Activated CD8-positive, alpha-beta memory T cell treated with anti-CD3 and anti-CD28 coated beads for 4 hours (primary cell): ENCODE measurements at places on chromosomes 2 and 18.

DNA sequence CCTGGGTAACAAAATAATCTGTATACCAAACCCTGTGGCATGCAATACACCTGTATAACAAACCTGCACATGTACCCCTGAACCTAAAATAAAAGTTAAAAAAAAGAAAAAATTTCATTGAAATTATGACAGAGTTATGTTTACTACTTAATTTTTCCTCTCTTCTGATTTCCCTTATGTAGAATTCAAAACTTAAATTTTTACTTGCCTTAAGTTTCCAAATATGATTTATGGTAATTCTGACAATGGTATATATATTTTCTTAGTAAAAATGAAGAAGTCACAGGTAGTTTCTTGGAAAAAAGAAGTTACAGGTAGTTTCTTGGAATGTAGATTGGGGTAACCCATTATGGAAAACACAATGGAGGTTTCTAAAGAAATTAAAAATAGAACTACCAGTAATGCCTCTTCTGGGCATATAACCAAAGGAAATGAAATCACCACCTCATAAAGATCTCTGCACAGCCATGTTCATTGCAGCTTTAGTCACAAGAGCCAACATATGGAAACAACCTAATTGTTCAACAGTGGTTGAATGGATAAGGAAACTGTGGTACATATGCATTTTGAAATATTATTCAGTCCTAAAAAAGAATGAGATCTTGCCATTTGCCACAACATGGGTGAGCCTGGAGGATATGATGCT, 164.9 kb downstream of the BABAM2 start:
- DNase-seq: no peak

- DNase-seq: no peak
Measured at GRCh38 chr2:125591954-125592353, 1064.0 kb upstream of the GYPC start.

DNA sequence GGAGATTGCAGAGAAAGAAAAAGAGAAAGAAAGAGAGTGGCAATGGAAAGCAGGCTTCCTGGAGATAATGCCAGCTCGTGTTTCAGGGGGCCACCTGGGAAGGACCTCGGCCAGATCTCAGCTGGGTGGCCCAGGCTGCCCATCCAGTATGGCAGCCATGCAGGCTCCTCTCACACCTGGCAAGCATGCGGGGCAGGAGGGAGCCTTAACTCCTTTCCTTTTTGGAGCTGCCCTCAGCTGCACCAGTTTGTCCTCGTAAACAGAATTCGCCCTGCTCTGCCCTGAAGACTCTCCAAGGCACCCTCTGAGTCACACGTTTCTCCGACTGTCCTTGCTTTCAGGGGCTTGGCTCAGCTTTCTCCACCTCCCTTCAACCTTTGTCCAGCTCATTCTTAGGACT, 59.5 kb upstream of the IGFBP5 start:
- no peak for DNase-seq

- DNase-seq: no peak
Measured at GRCh38 chr2:144211826-144212225, 308.1 kb downstream of the ZEB2 start.

GRCh38 chr2:12504443-12504842, 212.3 kb upstream of the TRIB2 start:
- no peak for DNase-seq

- DNase-seq: no peak
Measured at GRCh38 chr2:237529452-237530402, 36.6 kb upstream of the PRLH start.

DNA sequence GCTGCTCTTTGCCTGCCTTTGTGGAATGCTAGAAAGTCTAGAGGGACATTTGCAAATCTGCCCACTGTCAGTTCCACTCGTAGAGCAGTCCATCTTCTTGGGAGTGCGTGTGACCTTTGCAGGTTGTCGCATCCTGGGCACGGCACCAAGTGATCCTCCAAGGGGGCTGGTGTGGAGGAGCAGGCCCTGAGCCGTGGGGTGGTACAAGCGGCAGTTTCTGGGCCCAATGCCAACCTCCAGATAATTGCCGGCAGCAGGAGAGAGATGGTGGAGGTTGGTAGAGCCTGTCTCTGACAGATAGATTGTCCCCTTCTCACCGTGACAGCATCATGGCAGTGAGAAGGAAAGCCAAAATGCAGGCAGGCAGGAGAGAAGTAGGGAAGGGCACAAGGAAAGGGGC, 150.7 kb upstream of the SLC14A2 start:
- no peak for DNase-seq

DNA sequence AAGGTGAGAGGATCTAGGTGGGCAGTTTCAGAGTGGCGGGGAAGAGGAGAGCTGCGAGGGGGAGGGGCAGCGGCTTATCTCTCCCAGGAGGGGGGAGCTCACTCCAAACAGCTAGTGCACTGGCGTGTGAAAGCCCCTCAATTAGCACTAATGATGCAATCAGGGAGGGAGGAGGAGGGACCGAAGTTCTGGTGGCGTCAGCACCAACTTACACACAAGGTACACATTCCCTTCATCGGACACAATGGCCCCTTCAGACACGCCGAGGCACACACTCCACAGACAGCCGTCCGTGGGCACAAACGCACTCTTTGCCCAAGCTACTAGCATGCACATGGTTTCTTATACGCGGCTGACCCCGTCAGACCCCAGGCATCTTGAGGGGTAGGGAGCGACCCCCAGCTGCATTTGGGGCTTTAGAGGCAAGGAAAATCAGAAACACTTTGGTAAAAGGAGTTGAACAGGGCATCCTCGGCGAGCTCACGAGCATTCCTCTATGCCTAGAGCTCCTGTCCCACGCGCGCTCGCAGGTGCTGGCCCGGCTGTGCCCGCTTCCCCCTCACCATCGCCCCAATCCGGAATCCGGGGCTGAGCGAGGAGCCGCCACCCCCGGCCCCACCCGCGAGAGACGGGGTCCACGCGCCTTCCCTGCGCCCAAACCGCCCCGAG, 868 bp upstream of the PKDCC start:
- no peak for DNase-seq

DNA sequence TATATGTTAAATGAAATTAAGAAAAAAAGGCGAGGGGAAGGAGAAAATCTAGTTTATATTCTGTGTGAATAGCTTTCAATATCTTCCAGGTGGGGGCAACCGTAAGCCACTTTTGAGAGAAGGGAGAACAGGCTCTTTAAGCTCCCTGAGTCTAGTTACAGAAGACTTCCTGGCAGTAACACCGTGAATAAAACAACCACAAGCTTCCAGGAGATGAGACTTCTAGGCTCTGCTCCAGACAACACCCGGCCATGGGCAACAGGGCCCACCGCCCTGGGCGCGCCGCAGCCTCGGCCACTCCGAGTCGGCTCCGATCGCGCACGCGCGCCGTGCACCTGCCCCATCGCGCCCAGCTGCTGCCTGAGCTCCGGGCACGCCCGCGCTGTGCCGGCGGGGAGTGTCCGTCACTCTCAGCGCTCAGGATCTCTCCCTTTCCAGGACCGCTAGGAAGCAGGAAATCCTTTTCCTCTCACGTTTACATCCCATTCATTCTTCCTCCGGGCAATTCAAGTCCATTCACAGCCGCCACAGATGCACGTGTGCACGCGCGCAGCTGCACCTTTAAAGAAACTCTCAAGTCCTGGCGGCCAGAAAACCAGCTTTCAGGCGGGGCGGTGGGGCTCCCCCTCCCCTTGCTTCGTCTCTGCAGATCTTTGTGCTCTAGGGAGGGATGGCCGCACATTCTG, 19.4 kb upstream of the PAX3 start:
- DNase-seq: no peak

DNA sequence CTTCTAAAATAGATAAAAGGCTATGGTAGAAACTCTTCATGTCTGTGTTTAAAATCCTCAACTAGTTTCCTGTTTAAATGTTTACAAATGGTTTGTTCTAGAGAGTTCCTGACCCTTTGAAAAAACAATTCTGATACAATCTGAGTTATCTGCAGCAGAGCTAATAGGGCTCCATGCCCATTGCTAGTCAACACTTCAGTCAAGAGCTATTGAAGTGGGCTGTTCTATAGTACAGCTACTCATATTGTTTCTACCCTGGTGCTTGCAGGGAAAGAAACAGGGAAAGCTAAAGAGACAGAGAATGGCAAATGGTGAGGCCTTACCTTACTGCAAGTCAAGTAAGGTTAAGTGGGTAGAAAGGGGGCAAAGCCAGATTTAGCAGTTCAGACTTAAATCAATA, 112.3 kb upstream of the CAVIN2 start:
- DNase-seq: no peak

DNA sequence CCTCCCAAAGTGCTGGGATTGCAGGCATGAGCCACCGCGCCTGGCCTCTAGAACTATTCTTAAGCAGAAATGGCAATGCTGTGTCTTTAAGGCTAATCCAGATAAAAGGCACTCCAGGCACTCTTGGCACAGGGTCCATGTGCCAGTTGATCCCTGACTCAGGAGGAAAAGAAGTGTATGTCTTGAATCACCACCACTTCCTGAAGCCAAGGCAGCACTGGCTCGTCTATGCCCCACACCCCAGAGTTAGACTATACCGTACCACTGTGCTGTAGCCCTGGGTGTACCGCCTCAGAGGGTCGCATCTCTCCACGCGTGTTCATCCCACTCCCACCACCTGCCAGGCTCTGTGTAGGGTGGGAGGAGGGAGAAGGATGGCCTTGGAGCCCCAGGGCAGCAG, 9.0 kb downstream of the TNFRSF11A start:
- no peak for DNase-seq

DNA sequence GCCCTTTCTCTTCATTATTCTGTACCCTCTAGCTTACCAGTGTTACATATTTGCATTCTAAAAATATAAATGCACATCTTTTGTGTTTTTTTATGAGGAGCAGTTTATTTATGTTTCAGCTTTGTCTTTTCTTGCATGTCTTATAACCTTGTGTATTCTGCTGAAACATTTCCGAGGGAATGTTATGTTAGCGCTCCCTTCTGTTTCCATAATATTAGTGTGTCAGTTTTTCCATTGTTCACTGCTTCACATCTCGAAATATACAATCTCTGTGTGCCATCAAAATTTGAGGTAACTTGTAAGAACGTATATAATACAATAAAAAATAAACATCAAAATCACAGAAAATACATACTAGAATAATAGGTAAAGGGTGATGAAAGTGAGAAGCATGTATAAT, 153.3 kb downstream of the PKP4 start:
- no peak for DNase-seq

GRCh38 chr2:48906633-48907032, 151.1 kb upstream of the LHCGR start:
- DNase-seq: no peak

GRCh38 chr18:11387880-11388279, 221.5 kb upstream of the SLC35G4 start:
- DNase-seq: no peak

DNA sequence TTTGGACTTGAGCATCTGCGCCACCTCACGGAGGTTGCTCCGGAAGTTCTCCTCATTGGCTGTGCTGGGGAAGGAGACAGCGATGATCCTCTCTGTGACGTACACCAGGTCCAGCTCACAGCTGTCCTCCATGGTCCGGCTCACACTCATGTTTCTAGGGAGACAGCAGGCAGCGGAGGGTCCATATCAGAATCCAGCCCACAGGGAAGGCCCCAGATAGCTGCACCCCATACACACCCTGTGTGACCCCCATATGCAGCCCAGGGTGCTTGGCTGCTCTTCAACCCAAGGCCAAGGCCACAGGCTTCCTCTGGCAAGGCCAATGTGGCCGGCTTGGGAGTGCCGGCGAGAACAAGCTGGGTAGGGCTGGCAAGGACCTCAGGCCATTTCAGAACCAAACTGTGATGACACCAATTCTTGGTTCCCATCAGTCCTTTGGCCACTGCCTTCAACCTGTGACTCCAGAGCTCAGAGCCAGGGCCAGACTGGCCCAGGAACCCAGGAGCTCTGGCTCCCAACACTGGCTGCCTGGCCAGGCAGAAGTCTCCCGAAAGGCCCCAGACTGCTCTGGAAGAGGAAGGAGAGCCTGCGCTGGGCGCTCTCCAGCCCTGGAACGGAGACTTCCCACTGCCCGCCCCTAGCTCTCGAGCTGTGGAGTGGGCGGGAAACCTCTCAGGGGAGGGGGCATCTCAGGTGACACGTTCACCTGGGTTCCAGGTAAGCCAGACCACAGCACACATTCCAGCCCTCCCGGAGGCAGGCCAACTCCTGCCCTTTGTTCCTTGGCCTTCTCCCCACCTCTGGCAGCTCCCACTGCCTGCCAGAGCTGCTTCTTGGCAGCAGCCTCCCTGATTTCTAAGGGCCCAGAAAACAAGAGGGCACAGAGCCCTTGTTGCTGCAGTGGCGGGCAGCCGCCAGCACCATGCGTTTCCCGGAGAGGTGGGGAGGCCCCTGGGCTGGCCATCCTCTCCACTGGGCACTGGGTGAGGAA, 104.7 kb downstream of the TNS1 start:
- DNase-seq: no peak

GRCh38 chr2:234305846-234306245, 191.0 kb downstream of the ARL4C start:
- DNase-seq: no peak

DNA sequence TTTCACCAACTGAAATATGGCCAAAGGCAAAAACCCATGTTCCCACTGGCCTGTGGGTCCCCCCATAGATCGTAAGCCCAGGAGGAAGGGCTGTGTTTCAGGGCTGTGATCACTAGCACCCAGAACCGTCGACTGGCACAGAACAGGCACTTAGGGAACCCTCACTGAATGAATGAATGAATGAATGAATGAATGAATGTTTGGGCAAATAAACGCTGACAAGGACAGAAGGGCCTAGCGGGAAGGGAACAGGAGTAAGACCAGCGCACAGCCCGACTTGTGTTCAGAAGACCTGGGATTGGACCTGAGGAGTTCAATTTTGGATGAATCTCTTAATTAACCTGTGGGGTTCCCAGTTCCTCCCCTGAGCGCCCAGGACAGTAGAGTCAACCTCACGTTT, 76.2 kb downstream of the TPO start:
- DNase-seq: no peak

- no peak for DNase-seq
Measured at GRCh38 chr2:9380702-9381628, 42.4 kb downstream of the ITGB1BP1 start.

DNA sequence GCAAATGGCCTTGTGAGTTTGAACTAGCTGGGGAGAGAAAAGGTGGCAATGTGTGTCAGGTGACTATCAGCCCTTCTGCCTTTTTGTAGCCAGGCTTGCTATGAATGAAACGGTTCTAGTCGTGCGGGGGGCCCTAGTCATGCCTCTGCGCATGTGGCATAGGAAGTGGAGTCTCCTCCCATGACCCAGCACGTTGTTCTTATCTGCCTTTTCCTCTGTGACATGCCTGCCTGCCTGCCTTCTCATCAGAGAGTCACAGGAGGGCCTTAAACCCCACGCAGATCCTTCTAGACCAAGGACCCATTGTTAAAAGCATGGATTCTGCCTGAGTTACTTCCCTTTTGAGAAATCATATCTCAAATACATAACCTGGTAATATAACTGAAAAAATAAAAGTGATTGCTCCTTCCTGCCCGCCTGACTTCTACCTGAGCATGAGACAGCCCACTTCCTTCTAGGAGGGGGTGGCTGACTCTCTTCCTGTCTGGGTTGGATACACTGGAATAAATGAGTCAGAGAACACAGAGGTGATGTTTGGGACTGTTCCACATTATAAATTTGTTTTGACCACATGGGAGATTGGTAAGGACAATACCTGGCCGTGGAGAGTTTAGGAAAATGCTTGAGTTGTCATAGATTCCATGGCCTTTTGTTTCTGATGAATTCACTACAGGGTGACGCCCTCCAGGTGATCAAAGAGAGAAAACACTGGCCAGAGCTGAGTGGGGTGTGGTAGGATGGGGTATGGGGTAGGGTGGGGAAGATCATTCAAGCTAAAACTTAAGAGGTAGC, 49.8 kb downstream of the FBLN7 start:
- DNase-seq: peak; percentile 75
